ENCODE measurements at places on chromosomes 2 and 18.

DNA sequence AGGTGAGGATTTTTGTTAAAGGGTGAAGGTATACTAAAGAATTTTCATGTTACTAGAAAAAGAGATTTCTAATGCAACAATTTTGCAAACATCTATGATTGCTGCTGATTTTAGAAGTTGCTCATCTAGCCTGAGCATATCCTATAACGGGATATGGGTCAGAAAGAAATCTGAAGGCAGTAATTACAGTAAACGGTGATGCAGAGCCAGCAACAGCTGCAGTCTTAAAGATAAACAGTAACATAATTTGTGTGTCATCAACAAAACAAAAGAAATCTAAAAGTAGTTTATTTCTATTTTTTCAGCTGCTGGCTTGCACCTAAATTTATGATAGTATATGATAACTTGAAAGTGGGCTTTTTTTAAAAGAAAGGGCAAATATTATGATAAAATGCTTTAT is 215.7 kb downstream of the SLC4A10 start:
- no peak for DNase-seq

DNA sequence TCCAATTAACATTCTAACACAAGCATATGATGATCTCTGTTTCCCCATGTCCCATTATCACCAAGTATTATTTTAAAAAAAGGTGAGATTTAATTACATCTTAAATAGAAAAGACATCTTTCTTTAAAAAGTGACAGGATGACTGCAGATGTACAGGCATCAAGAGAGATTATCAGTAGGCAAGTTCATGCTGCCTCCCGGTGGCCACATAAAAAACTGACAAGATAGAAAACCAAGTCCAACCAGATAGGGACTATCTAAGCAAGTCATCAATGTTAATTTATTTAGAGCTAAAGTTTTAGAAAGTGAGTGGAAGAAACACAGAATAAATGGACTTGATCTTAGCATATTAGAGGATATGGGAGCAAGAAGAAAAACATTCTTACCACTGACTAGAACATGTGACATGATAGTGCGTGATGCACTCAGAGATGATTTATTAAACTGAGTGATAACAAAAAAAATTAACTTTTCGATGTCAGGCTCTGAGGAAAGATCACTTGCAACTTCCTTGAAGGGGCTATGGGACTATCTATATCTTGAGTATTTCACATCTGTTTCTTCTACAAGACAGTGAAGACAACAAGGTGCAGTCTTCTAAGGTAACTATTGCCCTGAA is 5.4 kb upstream of the TDRD15 start:
- no peak for DNase-seq

DNA sequence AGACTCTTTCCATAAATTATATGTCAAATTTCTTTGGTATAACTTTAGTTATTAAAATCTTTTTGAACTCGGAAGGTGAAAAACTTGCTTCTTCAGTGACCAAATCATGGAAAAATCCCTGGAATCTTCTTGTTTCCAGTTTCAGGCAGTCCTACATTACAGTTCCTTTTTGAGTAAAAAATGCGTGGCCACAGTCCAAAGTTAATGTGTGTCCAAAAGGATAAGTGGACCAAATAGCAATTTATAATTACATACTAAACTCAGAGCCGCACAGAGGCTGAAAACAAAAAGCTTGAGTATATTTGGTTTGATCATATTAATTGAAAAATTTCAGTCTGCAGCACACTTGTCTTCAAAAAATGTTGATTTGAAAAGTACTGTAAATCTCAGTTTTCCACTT is 28.4 kb upstream of the DYNC2LI1 start:
- DNase-seq = no peak

DNA sequence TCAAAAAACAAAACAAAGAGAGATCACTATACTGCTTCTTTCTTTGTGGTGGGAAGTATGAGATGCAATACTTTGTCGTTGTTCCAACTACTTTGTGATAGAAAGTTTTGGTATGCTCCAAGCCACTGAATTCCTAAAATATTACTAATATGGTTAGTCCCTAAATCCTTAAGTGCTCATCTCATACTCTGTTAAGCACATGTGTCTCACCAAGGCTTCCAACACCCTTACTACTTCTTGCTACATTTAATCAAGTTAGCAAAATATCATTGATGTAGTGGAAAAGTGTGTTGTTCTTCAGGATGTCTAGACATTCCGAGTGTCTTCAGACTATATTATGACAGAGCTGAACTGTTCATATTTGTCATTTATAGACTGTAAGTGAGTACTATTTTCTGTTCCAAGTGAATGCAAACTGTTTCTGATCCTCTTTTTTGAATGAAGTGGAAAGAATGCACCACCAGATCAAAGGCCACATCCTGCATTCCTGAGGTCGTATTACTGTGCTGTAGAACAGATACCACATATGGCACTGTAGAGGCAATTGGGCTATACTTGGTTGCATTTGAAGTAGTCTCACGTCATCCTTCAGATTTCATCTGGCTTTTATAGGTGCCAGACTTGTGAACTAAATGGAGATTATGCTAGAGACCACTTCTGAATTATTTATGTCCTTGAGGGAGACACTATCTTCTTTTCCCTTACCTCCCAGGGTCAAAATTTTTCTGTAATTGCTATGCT is 298.4 kb upstream of the ZNF521 start:
- DNase-seq = no peak

DNA sequence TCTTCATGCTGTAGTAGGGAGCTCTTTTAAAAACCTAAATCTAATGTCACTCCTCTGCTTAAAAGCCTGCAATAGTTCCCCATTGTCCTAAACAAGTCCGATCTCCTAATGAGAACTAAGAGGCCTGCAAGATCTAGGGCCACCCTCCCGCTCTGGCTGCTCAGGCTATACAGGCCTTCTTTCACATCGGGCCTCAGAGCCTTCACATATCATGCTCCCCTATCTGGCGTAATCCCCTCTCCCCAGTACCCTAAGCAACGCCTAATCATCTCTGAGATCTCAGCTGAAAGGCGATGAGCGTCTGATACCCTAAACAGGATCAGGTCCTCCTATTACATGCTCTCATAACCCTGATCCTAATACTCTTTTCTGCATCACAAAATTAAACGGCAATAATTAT is 1.9 kb downstream of the MAP4K3 start:
- no peak for DNase-seq

DNA sequence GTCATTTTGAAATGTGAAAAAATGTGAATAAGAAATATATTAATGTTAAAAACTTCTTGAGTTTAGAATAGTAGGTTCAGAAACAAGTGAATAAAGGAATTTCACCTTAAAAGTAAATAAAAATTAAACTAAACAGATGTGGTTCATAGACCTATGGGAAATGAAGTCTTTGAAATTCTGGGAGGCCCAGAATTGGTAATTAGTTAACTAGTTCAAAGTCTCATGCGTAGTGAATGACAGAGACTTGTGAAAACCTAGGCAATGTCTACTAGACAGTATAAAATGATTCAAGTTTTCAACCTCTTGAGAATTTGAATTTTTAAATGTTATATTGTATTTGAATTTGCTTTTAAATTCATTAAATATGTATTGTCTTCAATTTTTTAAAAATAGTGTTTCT is 32.6 kb upstream of the AAK1 start:
- DNase-seq = no peak

- no peak for DNase-seq
Measured at GRCh38 chr2:221571551-221572218, 419 bp downstream of the EPHA4 start.

DNA sequence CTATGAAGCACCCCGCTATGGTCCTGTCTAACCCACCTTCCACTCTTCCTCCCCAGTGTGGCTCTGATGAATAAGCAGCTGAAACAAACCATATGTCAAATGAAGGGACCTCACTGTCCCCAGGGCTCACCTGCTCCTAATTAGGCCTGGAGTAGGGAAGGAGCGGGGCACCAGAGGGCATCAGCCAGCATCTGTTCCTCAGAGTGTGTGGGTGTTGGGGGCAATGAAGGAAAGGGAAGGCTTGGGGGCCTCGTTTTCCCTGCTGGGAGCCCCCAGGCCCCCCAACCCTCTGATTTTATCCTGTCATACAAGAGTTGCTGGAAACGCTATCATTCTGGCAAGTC is 274.7 kb downstream of the HAUS1 start:
- no peak for DNase-seq

DNA sequence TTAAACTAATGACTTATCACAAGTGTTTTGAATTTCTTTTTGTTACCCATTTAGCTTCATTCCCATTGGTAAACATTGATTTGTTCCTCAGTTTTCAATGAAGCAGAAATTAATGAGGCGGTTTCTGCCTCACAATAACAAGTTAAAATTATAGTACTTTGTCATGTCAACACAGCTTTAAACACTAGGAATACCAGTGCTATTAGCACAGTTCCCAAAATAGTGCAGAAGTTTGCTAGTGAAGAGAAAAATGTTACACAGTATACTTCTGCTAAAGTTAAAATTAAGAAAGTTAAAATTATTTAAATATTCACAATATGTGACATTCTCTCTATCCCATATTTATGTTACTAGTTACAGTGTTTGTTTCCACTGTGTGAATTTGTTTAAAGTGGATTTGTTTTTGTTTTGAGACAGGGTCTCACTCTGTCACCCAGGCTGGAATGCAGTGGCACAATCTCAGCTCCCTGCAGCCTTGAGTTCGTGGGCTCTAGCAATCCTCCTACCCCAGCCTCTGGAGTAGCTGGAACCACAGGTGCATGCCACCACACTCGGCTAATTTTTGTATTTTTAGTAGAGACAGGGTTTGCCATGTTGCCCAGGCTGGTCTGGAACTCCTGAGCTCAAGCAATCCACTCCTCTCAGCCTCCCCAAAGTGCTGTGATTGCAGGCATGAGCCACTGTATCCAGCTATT is 3.8 kb upstream of the CHN1 start:
- DNase-seq = no peak

GRCh38 chr2:88885679-88886416 is 194.4 kb downstream of the RPIA start:
- no peak for DNase-seq

- no peak for DNase-seq
Measured at GRCh38 chr18:22132258-22132657, 37.1 kb upstream of the GATA6 start.

GRCh38 chr2:27407798-27408491 is 1.4 kb downstream of the PPM1G start:
- DNase-seq = no peak

DNA sequence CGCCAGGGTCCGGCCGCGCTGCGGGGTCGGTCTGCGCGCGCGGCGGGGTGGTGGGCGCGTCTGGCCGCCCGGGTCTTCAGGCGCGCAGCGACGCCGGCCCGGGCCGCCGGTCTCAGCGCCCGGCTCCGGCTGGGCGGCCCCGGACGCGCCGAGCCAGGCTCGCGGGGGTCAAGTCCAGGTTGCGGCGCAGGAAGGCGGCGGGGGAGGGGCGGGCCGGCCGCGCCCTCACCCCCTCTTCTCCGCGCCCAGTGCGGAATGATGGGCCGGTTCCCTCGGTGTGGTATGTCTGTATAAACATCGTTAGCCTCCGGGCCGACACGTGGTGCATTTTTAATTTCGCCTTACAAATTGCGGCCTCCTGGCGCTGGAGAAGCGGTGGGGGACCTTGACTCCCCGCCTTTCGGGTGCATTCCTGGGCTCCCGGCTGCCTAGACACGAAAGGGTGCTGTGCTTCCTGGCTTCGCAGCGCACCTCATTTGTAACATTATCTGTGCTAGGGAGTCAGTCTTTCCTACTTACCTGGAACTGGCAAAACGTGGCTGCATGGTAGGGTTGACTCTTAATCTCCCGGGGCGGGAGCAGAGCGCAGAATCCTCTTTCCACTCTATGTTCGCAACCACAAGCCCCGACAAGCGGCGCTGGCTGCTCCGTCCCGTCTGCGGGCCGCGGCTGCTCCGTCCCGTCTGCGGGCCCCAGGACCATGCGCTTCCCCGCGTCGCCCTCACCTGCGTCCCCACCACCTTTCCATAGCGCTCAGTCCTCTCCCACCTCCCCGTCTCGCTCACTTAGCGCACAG is 69.0 kb downstream of the CTAGE1 start:
- DNase-seq = no peak

DNA sequence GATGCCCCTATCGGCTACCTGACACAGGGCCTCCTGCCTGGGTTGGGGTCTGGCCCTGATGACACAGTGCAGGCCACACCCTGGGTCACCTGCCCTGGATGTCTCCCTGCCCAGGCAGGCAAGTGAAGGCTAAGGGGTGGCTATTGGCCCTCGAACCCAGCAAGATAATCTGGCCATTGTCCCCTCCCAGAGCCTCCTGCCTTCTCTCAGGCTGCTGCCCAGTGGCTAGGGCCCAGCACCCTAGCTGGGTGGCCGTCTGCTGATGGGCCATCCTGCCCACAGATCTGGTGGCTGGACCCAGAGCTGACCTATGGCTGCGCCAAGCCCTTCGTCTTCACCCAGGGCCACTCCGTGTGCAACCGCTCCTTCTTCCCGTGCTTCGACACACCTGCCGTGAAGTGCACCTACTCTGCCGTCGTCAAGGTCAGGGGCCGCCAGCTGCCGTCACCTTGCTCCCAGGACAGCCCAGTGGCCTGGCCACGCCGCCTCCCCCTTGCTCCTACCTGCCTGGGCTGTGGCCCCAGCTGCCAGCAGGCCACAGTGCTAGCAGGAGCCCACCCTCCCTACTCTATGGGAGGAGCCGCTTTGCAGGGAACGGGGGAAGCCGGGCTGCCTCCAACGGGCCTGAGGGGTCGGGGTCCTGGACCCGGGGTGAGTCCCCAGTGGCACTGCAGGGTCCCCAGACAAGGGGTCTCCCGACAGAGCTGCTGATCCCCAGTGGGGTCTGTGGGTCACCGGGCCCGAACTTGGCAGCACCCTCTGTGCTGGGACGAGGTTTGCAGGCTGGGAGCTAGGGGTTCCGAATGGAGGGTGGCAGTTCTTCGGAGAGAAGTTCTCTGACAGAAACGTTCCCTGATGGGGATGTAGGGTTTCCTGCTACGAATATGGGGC is 4.1 kb downstream of the RNPEPL1 start:
- no peak for DNase-seq

DNA sequence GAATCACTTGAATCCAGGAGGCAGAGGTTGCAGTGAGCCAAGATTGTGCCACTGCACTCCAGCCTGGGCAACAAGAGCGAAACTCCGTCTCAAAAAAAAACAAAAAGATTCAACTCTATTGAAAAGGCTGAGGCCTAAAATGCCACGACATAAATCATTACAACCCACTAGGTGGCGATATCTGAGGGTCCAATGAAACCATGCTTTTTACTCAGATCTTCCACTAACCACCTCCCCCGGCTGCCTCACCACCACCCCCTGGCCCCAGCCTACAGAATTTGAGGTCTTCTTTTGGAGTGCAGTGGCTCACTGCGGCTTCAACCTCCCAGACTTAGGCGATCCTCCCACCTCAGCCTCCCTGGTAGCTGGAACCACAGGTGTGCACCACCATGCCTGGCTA is 57.5 kb downstream of the AP1S3 start:
- DNase-seq = no peak
